ENCODE measurements at places on chromosomes 12 and 14. TPM values are rescaled to one million over a fixed set of nuclear protein-coding genes. Genes with fewer than 3 reads are reported as not detected.
A peak's percentile ranks its signal among the peaks of the same experiment; 100 is the strongest.

- H3K27me3 ChIP-seq = no peaks in the 10 kb centered on the region
- no peaks in the 10 kb centered on the region for H3K4me1 ChIP-seq
- no peak for DNase-seq
Measured at GRCh38 chr14:61746881-61747280, 15.3 kb upstream of the SNAPC1 start.

DNA sequence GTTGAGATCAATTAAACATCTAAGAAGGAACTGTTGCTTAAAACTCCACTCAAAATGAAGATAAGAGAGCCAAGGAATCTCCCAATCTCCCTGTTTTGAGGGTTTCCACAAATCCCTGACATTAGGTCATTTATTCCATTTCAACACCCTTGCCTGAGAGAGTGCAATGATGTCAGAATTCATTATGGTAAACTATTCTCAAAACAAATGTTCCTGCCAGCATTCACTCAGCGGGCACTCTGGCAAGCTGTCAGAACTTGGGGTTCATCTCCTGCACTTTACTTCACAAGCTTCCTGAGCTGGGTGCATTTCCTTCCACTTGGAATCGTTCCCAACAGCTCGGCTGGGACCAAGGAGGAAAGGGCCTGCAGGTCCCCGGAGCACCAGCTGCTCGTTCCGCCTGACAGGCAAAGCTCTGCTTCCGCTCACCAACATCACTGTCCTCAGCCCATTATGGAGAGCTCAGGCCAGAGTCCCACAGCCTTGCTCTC, 117.8 kb downstream of the TTC7B start:
- no peak overlapping the region for H3K4me3 ChIP-seq
- no peaks in the 10 kb centered on the region for H3K36me3 ChIP-seq
- H3K27me3 ChIP-seq = no peaks in the 10 kb centered on the region
- peak overlapping the region; percentile 52 for H3K27ac ChIP-seq

- no peaks in the 10 kb centered on the region for H3K36me3 ChIP-seq
- no peaks in the 10 kb centered on the region for H3K4me1 ChIP-seq
- H3K27ac ChIP-seq = no peak overlapping the region
- DNase-seq = no peak
Measured at GRCh38 chr14:20180486-20180885, 10.2 kb upstream of the OR11G2 start.

- no peaks in the 10 kb centered on the region for H3K27me3 ChIP-seq
- DNase-seq = no peak
- no peaks in the 10 kb centered on the region for H3K4me1 ChIP-seq
- H3K36me3 ChIP-seq = no peaks in the 10 kb centered on the region
Measured at GRCh38 chr14:61992139-61992538, 229.9 kb downstream of the SNAPC1 start.

Gene GPR84
- 1.9 TPM for total RNA-seq

DNA sequence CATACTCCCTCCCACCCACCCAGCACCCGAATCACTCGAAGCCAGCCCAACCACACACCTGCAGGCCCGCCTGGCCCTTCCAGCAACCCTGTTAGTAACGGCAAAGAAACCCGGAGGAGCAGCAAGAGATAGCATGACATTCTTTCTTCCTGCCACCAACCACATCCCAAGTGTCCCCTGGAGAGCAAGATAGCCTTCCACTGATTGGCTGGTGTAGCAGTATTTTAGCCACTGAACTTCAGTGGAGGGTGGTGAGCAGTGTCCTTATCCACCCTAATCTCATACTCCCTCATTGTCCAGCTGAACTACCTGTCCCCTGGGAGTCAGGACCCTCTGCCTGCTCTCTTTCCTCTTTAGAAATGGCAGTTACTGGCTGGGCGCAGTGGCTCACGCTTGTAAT, 769 bp upstream of the SLC39A5 start:
- no peaks in the 10 kb centered on the region for H3K27me3 ChIP-seq
- no peak overlapping the region for H3K4me3 ChIP-seq
- H3K27ac ChIP-seq = no peak overlapping the region
- H3K36me3 ChIP-seq = no peaks in the 10 kb centered on the region

Gene GDF3
- 0.30 TPM for total RNA-seq

- no peaks in the 10 kb centered on the region for H3K4me1 ChIP-seq
- no peaks in the 10 kb centered on the region for H3K36me3 ChIP-seq
- DNase-seq = no peak
- no peak overlapping the region for H3K27ac ChIP-seq
- H3K4me3 ChIP-seq = no peak overlapping the region
Measured at GRCh38 chr14:105275267-105275946, 25.4 kb downstream of the BRF1 start.

- no peaks in the 10 kb centered on the region for H3K27me3 ChIP-seq
- H3K36me3 ChIP-seq = no peaks in the 10 kb centered on the region
- no peak overlapping the region for H3K4me3 ChIP-seq
- H3K27ac ChIP-seq = no peak overlapping the region
- H3K4me1 ChIP-seq = no peaks in the 10 kb centered on the region
Measured at GRCh38 chr14:68346556-68347343, 446.1 kb downstream of the ZFP36L1 start.

Gene C12orf50
- 0.32 TPM for total RNA-seq

- no peaks in the 10 kb centered on the region for H3K36me3 ChIP-seq
- no peak for DNase-seq
- no peak overlapping the region for H3K4me3 ChIP-seq
- H3K27ac ChIP-seq = no peak overlapping the region
- no peaks in the 10 kb centered on the region for H3K4me1 ChIP-seq
- no peaks in the 10 kb centered on the region for H3K27me3 ChIP-seq
Measured at GRCh38 chr12:49535921-49536525, 2.8 kb upstream of the KCNH3 start.

- DNase-seq = peak; percentile 75
- H3K36me3 ChIP-seq = no peaks in the 10 kb centered on the region
- H3K4me3 ChIP-seq = no peak overlapping the region
- H3K27me3 ChIP-seq = no peaks in the 10 kb centered on the region
- no peaks in the 10 kb centered on the region for H3K4me1 ChIP-seq
Measured at GRCh38 chr14:64763801-64764621, 59.8 kb downstream of the PLEKHG3 start.

DNA sequence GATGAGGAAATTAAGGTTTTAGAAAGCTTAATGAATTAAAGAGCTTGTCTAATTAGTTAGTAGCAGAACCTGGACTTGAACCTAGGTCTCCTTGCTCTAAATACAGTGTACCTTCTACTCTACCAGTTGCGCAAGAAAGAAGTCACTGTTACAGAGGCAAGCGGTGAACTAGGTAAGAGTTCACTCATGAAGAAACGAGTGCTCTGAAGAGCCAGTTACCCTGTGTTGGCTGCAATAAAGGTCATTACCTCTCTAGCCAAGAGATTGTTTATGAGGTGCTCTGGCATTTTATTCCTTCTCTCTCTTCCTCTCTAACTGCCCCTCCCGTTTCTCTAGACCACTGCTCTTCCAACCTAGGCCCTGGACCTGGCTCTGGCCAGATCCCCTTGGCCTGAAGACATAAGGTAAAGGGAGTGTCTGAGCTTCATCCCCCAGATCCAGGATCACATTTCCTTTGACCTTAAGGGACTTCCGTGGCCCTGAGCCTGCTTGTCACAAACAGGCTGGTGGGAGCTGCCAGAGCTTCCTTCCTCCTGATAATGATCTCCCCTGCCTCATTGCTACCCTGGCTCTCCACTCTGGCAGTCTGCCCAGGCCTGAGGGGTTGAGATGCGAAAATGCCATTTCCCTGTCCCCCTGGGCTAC, 1.9 kb downstream of the RNASE7 start:
- no peak for DNase-seq
- H3K4me3 ChIP-seq = no peak overlapping the region
- no peaks in the 10 kb centered on the region for H3K4me1 ChIP-seq

Gene MYRFL
- total RNA-seq = 0.36 TPM

DNA sequence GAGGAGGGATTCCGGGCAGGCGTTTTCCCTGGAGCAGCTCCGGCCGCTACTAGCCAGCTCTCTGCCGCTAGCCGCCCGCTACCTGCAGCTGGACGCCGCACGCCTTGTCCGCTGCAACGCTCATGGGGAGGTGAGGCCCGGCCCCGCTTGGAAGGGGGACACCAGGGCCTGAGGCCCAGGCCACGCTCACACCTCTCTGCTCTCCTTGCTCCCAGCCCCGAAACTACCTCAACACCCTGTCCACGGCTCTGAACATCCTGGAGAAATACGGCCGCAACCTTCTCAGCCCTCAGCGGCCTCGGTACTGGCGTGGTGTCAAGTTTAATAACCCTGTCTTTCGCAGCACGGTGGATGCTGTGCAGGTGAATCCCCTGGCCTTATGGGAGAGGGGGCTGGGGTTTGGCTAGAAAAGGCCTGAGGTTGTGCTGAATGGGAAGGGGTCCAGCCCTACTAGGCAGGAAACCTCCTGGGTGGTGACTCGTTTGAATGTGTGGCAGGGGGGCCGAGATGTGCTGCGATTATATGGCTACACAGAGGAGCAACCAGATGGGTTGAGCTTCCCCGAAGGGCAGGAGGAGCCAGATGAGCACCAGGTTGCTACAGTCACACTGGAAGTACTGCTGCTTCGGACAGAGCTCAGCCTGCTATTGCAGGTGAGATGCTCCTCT, 597 bp downstream of the RNF31 start:
- no peak for DNase-seq
- H3K36me3 ChIP-seq = peaks cover 3% of the 10 kb centered on the region
- H3K27ac ChIP-seq = no peak overlapping the region
- H3K4me1 ChIP-seq = no peaks in the 10 kb centered on the region
- no peaks in the 10 kb centered on the region for H3K27me3 ChIP-seq
- H3K4me3 ChIP-seq = peak overlapping the region; percentile 46

GRCh38 chr14:68124979-68125731, 305.6 kb downstream of the RAD51B start:
- H3K4me3 ChIP-seq = no peak overlapping the region
- H3K4me1 ChIP-seq = peaks cover 4% of the 10 kb centered on the region
- no peaks in the 10 kb centered on the region for H3K36me3 ChIP-seq
- no peaks in the 10 kb centered on the region for H3K27me3 ChIP-seq

- H3K4me1 ChIP-seq = no peaks in the 10 kb centered on the region
- H3K27ac ChIP-seq = no peak overlapping the region
- no peak for DNase-seq
- H3K27me3 ChIP-seq = no peaks in the 10 kb centered on the region
- H3K4me3 ChIP-seq = no peak overlapping the region
Measured at GRCh38 chr14:67331368-67332125, 28.1 kb downstream of the ATP6V1D start.

All from aorta (tissue), 5 donors.